Ureter (tissue), 1 donor: ENCODE measurements at places on chromosomes 1 and 21. TPM values are rescaled to one million over a fixed set of nuclear protein-coding genes. Genes with fewer than 3 reads are reported as not detected.

DNA sequence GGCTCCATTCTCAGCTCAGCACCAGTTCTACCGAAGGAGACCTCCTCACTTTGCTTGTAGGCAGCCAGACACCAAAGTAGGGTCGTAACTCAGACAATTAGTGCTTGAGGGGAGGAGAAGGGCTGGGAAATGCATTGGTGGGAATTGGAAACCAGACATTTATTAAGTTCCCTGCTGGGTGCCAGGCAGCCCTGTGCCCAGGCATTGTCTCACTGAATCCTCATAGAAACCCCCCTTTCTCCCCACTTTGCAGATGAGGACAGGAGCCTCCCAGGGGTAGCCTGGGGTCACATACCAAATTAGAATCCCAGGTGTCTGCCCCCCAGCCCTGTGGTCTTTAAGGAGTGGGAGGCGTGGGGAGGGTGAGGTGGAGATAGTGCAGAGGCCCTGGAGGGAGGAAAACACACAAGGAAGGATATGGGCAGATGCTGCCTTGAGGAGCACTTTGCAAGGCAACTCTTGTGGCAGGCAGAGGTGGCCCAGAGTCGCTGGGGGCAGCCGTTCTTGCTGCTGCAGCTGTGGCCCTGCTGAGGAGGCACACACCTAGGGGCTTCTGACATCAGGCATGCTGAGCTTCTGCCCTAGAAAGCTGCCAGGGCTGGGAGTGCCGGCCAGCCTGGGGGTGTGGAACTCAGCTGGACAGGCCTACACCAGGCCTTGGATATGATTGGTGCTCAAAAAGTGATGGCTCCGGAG, 29.4 kb downstream of the CDK18 start:
- DNase-seq = no peak

GRCh38 chr1:26626994-26627393, 68.8 kb upstream of the ARID1A start:
- DNase-seq = no peak

- DNase-seq = no peak
Measured at GRCh38 chr1:156281693-156282478, 739 bp downstream of the SMG5 start.

GRCh38 chr1:172391976-172392375, 28.5 kb upstream of the C1orf105 start:
- DNase-seq = no peak

Gene SYCP1
- total RNA-seq = not detected

Gene RHEX
- total RNA-seq = 27.1 TPM
